ENCODE measurements at places on chromosomes 12 and 14. TPM values are rescaled to one million over a fixed set of nuclear protein-coding genes. Genes with fewer than 3 reads are reported as not detected.

The TAS2R9 gene
- total RNA-seq, result not detected

The FAM181A gene
- total RNA-seq, result not detected

The GPR65 gene
- total RNA-seq, result 2.4 TPM

The DIO2 gene
- total RNA-seq, result 5.6 TPM

The DLK1 gene
- not detected for total RNA-seq

The TRHDE gene
- total RNA-seq, result 21.5 TPM

The RPGRIP1 gene
- total RNA-seq, result 0.68 TPM

The MDGA2 gene
- total RNA-seq, result 1.1 TPM

The BICDL1 gene
- 2.4 TPM for total RNA-seq

The ART4 gene
- total RNA-seq, result 0.34 TPM

The SSPN gene
- total RNA-seq, result 19.2 TPM

The BTBD7 gene
- 37.0 TPM for total RNA-seq

The SLC7A8 gene
- 55.9 TPM for total RNA-seq
